ENCODE measurements at places on chromosomes 5 and 9.

DNA sequence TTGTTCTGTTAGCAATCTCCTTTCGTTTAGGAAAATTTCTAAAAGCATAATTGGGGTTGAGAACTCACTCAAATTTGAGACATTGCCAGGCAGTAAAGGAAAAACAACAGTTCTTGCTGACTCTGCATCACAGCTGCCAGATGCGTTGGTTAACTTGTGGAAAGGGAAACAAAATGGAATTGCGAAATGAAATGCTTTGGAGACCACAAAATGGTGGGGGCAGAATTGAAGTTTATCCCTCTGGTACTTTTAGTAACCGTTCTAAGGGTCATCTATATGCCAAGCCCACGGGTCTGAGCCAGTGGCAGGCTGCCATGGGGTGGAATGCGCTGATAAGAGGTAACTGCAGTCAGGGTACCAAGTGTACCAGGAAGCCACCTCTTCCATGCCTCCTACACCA lies 28.6 kb upstream of the SELENOP start:
- DNase-seq: peak; percentile 45

DNA sequence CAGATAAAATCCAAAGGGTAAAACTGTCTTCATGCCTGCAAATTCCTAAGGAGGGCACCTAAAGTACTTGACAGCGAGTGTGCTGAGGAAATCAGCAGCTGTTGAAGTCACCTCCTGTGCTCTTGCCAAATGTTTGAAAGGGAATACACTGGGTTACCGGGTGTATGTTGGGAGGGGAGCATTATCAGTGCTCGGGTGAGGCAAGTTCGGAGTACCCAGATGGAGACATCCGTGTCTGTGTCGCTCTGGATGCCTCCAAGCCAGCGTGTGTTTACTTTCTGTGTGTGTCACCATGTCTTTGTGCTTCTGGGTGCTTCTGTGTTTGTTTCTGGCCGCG lies 727 bp upstream of the ADRB2 start:
- no peak for DNase-seq

DNA sequence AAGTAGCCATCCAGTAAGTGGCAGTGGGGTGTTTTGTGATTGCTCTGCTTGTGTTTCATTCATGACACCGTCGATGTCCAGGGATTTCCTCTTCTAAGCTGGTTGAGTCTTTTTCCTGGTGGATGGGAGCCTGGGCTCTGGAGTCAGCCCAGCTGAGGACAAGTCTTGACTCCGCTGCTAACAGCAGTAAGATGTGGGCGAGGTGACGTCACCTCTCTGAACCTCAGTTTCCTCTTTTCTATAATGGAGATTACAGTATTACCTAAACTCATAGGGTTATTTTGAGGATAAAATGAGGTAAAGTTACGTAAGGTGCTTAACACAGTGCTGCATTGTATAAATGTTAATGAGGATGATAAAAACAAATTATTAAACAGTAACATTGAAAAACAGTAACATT lies 21.3 kb downstream of the FGF1 start:
- no peak for DNase-seq

DNA sequence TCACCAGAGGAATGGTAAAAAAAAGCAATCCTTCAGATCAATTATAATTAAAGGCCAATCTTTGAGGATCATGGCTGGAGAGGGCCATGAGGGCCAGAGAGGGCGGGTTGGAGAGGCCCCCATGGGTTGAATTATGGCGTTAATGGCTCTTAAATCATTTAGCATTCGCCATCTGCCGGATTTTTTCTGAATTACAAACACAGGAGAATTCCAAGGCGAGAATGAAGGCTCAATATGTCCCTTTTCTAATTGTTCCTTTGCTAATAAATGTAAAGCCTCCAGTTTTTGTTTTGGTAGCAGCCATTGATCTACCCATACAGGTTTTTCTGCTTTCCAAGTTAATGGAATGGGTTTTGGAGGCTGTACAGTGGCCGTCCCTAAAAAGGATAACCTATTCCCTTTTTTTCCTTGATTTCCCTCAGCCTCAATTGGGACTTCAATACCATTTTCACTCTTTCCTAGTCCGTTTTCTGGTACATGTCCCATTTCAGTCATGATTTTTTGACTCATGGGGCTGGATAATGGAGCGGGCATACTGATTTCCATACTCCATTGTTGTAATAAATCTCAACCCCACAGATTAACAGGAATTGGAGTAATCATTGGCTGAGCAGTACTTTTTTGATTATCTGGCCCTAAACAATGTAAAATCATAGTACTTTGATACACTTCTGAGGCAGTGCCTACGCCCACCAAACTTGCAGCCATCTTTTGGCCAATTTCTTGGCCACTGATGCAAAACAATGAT lies 6.7 kb upstream of the TMEM141 start:
- DNase-seq: no peak

DNA sequence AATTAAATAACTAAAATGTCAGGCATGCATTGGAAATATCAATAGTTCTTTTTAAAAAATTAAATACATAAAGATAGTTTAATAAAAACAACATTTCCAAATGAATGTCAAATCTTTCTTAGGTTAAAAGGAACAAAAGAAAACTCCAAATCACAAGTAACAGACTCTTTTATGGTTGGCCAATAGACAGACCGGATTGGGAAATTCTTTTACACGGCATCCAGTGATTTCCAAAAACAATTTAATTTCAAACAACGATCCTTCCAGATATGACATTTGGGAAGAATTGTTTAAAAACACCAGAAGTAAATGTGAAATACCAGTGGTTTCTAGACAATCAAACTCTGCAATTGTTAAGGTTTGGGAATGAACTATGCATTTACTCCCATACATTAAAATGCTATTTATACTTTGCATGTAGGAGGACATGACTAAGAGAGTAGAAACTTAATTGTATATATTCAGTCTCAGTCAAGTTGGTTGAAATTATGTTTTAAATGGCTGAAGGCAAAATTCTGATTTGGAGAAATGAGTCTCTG lies 32.8 kb downstream of the ZNF474 start:
- no peak for DNase-seq

GRCh38 chr5:5430136-5430535 lies 7.7 kb downstream of the ICE1 start:
- DNase-seq: no peak

- DNase-seq: no peak
Measured at GRCh38 chr9:98888801-98889421, 54.8 kb upstream of the COL15A1 start.

DNA sequence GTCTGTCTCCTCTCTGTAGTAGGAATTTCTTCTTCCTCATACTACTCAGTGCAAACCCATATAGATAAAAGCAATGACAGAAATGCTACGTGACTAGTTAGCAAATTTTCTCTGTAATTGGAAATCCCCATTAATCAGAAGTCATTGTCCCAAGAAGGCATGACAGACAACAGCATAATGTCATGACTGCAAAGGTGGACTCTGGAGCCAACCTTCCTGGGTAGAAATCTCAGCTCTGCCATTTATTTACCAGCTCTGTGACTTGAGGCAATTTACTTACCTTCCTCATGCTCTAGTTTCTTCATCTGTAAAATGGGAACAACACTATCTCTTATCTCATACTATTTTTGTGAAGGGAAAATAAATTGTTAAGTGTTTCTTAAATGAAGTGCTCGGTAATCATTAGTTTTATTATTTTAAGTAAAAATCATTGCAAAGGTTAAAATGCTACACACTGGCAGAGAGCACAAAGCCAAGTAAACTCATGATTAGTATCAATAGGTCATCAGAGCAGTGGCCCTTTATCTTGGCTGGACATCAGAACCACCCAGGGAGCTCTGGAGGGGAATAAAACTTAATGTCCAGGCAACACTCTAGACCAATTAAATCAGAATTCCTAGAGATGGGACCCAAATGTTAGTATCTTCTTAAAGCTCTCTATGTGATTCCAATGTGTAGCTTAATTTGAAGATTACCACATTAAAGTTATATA lies 43.8 kb upstream of the FST start:
- no peak for DNase-seq

DNA sequence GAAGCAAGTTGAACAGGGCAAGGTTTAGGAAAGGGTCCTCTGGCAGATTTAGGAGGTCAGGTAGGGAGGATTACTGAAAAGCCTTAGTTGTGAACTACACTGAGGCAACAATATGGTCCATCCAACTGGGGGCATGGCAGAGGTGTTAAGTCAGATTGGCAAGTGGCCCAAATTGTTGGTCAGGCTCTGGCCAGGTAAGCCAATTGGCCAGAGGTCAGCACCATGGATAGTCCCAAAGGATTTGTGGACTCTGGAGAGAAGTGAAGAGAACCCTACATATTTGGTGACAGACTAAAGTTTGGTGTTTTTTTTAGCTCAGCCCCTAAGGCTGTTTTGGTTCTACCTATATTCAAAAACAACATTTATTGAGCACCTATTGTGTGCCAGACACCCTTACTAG lies 39.1 kb upstream of the RASGRF2 start:
- no peak for DNase-seq

GRCh38 chr9:116927726-116928125 lies 240.6 kb downstream of the TRIM32 start:
- no peak for DNase-seq

GRCh38 chr5:59597690-59598546 lies 295.6 kb downstream of the PDE4D start:
- DNase-seq: no peak

DNA sequence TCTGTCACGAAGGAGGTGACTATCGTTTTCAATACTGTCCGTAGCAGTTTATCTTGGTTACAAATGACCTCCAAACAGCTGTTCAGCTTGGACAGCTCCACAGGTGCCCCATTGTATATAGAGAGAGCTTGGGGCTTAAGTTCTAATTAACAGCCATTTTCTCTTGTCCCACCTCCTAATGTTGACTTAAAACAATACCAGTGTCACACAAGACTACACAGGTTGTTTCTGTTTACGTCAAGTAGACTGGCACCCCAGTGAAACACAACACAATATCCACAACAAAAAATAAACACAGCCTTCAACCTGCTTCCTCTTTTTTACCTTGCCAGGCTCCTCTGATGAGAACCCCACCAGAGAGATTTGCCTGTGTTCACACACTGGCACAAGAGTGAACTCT lies 39.8 kb upstream of the TLE1 start:
- no peak for DNase-seq

DNA sequence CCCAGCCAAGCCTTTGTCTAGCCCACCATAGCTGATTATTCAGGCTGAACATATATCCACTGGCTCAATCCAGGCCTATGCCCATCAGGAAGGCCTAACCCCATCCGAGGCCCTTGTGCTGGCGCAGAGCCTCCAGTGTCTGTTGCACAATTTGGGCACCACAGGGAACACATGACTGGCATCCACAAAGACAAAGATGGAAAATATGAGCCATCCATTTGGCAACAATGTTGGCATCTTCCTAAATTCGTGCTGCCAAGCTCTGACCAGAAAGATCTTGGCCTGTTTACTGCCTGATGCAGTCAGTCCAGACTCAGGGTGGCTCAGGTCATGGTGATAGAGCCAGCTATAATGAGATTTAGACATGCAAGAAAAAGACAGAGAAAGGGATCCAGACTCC lies 233.8 kb downstream of the PIK3R1 start:
- DNase-seq: no peak

DNA sequence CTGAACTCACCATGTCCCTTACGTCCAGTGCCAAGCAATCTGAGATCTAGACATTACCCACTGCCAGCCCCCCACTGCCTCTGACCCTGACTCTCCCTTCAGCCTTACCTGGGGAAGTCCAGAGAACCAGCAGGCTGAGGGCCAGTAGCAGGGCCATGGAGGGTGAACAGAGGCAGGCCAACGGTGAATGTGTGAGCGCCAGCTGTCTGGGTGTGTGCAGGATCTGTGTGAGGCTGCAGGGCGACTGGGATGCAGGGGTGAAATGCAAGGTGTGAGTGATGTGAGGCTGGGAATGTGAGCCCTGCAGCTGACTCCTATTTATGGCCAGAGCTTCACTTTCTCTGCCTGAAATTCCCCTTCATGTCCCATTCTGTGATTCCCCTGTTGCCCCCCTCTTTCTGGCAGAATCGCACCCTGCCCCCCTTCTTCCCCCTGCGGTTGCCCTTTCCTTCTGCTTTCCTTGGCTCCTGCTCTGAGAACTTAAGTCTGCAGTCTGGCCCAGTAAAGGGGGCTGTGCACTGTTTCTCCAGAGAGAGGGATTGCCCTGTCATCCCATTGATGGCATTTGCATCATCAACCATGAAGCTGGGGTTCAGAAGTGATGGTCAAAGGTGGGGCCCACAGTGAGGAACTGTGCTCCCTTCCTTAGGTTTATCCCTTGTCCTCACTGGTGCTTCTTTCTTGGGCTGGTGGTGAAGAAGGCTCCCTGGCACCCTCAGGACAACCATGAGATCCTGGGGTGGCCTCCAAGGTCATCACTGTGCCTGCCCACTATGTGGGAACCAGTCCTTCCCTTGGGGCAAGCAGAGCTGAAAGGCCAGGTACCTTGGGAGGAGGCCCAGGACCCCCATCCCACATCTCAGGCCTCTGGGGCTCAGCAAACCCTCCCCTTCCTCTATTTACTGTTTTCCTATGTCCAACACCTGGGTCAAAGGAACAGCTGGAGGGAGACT lies at the start of gene CCL19:
TSS of gene CCL19 (minus strand) at position 294 of the 953 bp plus-strand sequence. CDS start at position 157, 137 bp downstream.
- no peak for DNase-seq

DNA sequence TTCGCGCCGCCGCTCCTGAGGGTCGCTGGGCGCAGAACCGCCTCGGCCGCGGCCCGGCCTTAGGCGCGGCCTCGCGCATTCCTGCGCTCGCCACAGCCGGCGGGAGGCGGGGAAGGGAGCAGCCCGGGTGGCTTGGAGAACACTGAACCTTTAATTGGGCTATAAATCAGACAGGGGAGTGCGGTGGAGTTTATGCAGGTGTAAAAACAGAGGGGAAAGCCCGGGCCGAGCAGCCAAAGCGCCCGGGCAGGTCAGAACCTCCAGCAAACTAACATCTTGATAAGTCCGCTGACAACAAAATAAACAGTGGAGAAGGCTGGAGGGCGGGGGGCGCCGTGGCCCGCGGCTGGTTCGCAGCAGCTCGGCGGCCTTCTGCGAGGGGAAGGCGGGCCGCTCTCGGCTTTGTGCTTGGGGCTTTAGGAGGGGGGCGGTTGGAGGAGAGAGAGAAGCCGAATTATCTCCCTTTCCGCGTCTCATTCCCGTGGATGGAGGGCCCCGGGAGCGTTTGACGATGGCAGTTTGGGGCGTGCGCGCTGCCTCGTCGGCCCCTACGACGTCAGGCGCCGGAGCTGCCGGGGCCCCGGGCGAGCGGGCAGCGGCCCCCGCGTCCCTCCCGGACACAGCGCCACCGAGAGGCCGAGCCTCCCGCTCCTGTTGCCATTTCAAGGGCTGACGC lies 11.3 kb downstream of the FOXD1 start:
- peak; percentile 32 for DNase-seq

DNA sequence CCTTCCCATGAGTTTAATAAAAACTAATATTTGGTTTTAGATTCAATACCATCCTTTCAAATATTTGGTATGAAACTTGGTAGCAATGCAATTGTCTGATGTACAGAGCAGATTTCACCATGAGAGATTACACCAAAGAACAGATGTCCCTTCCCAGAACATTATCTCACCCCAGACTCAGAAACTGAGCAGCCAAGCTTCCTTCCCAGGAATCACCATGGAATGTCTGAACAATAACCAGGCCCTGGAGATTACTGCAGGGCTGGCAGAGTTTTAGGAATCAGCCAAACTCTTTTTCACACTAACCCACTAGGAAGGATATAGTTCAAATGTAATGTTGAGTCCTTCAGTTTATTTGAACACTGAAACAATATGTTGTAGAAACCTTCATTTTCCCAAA lies 23.9 kb downstream of the CLTA start:
- no peak for DNase-seq

Measured in amniotic stem cell (primary cell).